ENCODE measurements at places on chromosomes 2 and 18.
A peak's percentile ranks its signal among the peaks of the same experiment; 100 is the strongest.

- peak; percentile 61 for DNase-seq
Observed at GRCh38 chr18:27685807-27686412, 491.0 kb downstream of the CDH2 start.

DNA sequence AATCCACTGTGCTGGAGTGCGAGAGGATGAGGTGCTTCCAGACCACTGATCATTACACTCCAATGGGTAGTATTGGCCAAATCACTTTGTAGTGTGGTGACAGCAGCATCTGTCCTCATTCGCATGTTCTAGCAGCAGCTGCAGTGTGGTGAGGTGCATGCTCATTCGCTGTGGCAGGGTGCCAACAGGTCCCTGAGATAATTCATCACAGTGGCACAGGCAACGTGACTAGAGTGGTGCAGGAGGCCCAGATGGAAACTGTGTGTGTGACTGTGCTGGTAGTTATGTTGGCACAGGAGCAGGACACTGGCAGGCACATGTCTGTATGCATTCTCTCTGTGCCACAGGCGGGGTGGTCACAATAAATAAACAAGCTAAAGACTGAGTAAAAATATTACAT is 329.5 kb upstream of the SYT4 start:
- DNase-seq = peak; percentile 55

DNA sequence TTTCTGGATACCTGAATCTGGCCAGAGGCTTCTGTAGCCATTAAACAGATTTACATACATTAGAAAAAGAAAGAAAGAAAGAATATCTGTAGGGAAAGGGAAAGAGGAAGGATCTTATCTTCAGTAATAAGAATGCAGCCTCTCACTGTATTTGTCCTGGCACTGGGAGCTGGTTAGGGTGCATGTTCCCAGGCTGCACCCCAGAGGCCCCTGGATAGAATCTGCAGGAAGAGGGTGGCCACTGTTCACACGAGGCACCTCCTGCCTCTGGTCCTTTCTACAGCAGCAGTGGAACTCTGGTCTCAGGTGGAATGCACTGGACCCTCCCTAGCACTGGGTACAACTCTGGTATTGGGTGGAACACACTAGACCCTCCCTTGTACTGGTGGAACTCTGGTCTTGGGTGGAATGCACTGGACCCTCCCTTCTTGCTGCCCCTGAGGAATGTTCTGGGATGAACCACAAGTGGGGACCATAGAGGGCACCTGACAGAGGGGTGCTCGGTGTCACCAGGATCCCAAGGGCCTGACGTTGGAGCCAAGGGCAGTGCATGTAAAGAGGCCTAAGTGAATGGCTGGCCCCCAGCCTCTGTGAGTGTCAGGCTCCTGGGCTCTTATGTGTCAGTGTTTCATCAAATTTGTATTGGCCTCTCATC is 27.4 kb upstream of the PXDN start:
- DNase-seq = no peak

GRCh38 chr2:8615576-8616281 is 66.1 kb upstream of the ID2 start:
- no peak for DNase-seq

DNA sequence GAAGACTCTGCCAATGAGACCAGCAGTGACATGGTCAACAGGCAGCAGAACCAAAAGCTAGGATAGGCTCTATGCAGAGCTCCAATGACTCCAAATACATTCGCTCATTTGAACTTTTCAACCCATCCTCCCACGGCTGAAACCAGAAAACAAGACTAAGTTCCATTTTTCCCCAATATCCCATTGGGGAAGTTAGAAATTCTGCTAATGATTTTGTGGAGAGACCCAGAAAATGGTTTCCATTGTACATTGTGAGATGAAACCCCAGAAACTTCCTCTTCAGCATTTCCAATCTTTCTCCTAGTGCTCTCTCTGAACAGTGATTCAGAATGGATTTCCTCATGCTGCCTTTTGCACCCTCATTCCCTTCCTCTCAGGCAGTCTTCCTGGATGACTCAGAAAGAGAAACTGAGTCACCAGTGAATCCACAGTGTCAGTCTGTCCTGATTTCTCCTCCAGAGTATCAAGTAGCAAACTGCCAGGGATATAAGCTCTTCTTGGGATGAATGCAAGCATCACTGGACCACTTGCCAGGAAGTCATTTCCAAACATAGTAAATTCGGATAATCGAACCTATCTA is 467.7 kb upstream of the ID2 start:
- no peak for DNase-seq

GRCh38 chr2:176317623-176318065 is 48.4 kb downstream of the MTX2 start:
- no peak for DNase-seq

GRCh38 chr2:45626387-45627221 is 15.5 kb upstream of the SRBD1 start:
- DNase-seq = no peak

DNA sequence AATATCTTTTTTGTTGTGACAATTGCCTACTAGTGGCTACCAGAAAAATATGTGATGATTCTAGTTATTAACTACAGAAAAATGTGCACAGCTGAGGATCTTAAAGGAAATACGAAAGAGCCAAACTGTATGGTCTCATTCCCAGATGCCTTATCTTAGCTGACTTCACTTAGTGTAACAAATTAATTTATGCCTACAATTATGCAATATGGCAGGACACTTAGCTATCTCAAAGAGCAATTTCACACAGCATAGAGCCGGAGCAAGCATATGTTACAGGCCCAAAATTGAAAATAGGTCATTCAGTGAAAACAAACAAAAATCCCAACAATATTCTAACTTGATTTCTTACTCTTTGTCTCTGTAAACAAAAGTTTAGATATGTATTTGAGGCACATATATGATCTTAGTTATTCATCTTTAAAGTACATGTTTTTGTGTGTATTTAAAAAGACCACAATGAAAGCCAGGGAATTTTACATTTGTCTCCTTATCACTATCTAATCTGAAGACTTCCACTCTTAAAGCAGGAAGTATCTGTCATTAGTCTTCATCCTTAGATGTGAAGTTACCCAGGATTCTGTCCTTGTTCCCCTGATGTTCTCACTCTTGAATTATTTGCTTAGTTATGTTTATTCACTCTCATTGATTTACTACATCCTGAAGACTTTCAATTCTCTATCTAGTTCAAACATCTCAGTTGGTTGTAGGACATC is 1579.0 kb upstream of the NXPH2 start:
- DNase-seq = no peak

- DNase-seq = no peak
Observed at GRCh38 chr2:138020432-138020831, 56.2 kb downstream of the HNMT start.

- no peak for DNase-seq
Observed at GRCh38 chr2:182116774-182117173, 131.1 kb downstream of the PPP1R1C start.

GRCh38 chr2:75200140-75201096 is 1.1 kb upstream of the TACR1 start:
- peak; percentile 70 for DNase-seq

- no peak for DNase-seq
Observed at GRCh38 chr2:85458601-85459563, 40.4 kb downstream of the SH2D6 start.

DNA sequence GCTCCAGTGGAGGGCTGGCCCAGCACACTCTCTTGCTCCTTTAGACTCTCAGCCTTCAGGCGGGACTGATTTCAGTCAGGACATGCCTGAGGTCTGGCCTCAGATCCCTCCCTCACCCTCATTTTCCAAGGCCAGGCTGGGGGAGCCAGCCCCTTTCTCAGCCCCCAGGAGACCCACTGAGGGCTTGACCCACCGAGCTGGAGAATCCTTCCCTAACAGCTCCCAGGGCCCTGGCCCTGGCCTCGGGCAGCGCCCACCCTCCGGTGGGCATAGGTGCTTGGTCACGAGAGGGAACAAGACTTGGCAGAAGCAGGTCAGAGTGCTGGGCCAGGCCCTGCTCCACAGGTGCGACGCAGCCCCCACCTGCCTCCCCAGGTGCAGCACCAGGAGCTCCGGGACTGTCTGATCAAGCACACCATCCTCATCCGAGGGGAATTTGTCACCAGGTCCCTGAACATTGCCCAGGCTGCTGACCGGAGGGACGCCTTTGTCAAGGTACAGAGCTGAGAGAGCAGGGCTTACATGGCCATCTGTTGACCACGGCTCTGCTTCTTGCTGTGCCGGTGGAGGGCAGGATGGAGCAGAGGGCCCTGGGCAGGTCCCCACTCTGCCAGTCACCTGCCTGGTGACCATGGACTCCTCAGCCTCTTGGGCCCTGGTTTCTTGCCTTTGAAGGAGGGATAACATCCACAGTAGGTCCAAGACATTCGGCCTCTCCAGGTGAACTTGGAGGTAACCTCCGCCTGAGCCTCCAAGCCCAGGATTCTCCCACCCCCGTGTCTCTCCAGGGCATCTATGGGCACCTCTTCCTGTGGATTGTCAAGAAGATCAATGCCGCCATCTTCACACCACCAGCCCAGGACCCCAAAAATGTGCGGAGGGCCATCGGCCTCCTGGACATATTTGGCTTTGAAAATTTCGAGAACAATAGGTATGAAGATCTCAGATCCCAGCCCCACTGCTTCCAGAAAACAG is 46.3 kb downstream of the MYO7B start:
- DNase-seq = no peak

DNA sequence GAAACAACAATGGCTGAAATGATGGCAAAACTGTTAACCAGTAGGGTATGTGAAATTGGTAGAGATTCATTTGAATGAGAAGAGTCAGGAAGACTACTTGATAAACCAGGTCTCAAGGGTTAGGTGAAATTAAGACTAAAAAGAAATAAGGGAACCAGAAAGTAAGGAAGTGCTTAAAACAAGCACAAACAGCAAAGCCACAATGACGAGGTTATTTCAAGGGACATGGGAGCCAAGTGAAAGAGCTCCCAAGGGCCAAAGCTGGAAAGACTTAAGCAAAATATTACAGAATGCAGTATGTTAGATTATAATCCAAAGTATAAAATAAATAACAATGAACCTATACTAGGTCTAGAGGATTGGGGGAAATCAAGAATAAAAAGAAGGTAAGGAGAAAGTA is 19.3 kb upstream of the CD302 start:
- DNase-seq = no peak

- DNase-seq = no peak
Observed at GRCh38 chr2:237904831-237905599, 45.6 kb downstream of the RAMP1 start.

DNA sequence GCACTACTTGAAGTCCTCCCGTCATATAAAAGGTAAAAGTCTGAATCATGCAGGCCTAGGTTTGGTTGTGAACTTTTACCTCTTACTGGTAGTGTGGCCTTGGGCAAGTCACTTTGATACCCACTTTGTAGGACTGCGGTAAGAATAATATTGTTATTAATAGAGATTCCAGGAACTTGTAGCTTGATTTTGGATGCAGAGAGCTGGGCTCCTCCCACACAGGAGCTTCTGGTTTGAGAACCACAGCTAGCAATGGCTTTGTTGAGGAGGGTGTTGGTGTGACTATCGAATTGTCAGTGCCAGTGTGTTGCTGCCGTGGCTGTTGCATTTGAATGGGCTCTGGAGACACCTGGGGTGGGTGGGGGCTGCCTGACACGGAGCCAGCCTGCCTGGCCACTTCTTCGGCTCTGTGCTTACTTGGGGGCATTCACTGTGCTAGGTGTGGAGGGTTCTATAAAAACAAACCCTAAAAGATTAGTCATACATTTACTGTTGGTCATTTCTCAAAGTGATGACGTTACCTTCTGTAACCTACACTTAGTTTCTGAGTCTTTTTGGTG is 38.5 kb downstream of the ASAP2 start:
- no peak for DNase-seq

- DNase-seq = no peak
Observed at GRCh38 chr2:38876407-38876806, 631 bp downstream of the MORN2 start.

GRCh38 chr2:26000561-26001082 is 18.3 kb upstream of the KIF3C start:
- DNase-seq = no peak

GRCh38 chr18:41721103-41721790 is 233.8 kb upstream of the PIK3C3 start:
- no peak for DNase-seq

DNA sequence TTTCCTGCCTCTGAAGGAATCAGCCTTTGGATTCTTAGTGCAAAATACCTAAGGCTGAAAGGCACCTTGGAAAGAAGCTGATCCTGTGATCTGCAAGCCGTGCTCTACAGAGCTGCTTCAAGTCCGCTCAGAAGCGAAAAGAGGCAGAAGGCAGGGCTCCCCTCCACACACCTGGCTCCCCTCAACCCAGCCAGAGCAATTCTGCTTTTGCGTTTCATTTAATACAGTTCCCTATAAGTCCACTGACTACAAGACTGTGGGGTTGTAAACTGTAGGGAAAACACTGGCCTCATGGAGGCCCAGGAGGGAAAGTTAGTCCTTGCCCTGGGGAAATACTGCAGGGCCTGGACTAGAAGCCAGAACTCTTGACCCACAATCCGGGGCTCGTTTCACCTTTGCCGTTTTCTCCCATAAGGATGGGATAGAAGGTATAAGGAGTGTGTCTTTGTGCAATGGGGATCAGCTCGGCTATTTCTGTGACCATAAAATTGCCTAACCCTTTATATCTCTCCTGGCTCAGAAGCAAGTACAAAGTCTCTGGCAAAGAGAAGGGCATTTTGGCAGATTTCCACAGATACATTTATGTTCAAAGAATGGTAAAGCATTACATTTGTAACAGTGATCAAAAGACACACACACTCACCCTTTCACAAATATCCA is 95.8 kb upstream of the TEX51 start:
- no peak for DNase-seq

- no peak for DNase-seq
Observed at GRCh38 chr2:8839189-8839965, 2.0 kb upstream of the KIDINS220 start.

GRCh38 chr2:229616433-229616832 is 97.9 kb downstream of the DNER start:
- DNase-seq = no peak

GRCh38 chr2:157174321-157174720 is 83.2 kb upstream of the GALNT5 start:
- DNase-seq = no peak

DNA sequence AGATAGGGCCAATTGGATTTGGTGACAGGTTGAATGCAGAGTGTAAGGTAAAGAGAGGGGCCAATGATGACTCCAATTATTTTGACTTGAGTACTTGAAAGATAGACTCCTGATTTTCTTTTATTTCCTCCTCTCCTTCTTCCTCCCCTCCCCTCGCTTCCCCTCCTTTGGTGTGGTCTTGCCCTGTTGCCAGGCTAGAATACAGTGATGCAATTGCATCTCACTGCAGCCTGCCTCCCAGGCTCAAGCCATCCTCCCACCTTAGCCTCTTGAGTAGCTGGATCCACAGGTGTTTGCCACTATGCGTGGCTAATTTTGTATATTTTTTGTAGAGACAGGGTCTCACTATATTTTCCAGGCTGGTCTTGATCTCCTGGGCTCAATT is 2.3 kb downstream of the DGUOK start:
- no peak for DNase-seq

All from NCI-H446 (cell line).